CD4-positive, CD25-positive, alpha-beta regulatory T cell (primary cell): ENCODE measurements at places on chromosomes 1 and 21. TPM values are rescaled to one million over a fixed set of nuclear protein-coding genes. Genes with fewer than 3 reads are reported as not detected.

Gene SLC37A1
- polyA plus RNA-seq: 3.3 TPM

Gene PTGS2
- not detected for polyA plus RNA-seq

Gene SPATC1L
- 9.2 TPM for polyA plus RNA-seq

Gene MYOC
- polyA plus RNA-seq: not detected

Gene SPAG17
- not detected for polyA plus RNA-seq

Gene CEP170
- polyA plus RNA-seq: 6.8 TPM

Gene HMCN1
- polyA plus RNA-seq: 0.56 TPM

Gene PLA2G2A
- not detected for polyA plus RNA-seq

Gene DNAJC28
- polyA plus RNA-seq: 0.75 TPM

Gene SELENBP1
- polyA plus RNA-seq: not detected

Gene UQCRHL
- polyA plus RNA-seq: 1.1 TPM
